ENCODE measurements at places on chromosomes 5 and 9.

DNA sequence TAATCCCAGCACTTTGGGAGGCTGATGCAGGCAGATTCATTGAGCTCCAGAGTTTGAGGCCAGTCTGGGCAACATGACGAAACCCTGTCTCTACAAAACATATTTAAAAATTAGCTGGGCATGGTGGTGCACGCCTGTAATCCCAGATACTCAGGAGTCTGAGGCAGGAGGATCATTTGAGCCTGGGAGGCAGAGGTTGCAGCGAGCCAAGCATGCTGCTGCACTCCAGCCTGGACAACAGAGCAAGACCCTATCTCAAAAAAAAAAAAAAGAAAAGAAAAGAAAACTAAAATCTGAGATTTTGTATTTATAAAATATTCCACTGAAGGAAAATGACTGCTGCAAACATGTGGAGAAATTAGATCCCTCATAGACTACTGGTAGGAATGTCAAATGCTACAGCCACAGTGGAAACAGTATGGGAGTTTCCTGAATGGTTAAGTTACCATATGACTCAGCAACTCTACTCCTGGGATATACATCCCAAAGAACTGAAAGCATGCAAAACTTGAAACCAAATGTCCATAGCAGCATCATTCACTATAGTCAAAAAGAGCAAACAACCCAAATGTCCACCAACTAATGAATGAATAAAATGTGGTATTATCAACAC, 106.1 kb downstream of the UBAP2 start:
- no peak for DNase-seq

DNA sequence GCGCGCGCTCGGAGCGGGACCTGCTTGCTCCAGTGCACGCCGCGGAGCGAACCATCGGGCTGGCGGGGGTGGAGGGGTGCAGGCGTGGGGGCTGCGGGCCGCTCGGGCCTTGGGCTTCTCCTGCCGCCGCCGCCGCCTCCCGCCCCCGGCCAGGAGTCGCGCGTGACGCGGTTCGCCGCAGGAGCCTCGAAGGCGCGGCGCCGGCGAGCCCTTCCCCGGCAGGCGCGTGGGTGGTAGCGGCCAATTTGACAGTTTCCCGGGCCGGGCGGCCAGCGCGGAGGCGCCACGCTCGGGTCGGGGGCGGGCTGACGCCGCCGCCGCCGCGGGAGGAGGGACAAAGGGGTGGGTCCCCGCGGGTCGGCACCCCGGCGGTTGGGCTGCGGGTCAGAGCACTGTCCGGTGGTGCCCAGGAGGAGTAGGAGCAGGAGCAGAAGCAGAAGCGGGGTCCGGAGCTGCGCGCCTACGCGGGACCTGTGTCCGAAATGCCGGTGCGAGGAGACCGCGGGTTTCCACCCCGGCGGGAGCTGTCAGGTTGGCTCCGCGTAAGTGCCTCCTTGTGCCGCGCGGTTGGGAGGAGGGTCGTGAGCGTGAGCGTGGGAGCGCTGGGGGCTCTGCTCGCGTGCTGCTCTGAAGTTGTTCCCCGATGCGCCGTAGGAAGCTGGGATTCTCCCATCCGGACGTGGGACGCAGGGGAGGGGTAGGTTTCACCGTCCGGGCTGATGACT, at the start of gene TJP2:
TJP2 (plus strand) TSS at position 387 of the 725 bp plus-strand sequence; CDS start at position 483, 96 bp downstream.
- no peak for DNase-seq

GRCh38 chr5:181189363-181189961, 15.5 kb downstream of the TRIM7 start:
- no peak for DNase-seq

DNA sequence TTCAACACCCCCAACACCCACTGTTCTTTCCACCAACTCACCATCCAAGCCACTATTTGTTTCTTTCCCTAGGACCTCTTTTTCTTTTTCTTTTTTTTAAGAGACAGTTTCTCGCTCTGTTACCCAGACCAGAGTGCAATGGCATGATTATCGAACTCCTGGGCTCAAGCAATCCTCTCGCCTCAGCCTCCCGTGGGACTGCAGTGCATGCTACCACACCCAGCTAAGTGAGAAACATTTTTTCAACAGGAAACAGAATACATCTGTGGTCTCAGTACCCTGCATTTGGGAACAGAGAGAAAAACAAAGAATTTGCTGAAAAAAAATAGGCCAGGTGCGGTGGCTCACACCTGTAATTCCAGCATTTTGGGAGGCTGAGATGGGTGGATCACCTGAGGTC, 24.6 kb downstream of the B4GALT1 start:
- no peak for DNase-seq

DNA sequence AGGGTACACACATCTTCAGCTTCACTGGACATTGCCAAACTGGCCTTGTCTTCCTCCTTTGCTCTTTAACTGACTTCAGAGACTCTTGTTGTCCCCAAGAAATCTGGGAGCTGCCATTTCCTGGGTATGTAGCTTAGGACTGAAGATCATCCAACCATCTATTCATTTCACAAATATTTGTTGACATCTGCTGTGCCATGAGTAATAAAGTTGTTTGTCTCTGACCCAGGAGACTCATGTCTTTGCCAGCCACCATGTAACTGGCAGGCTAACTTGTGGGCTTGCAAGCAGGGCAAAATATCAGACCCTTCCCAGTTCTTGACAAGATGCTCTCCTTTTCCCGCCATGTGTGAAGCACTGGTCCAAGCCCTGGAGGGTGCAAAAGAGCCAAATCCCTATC, 17.1 kb upstream of the TOR1B start:
- DNase-seq = no peak
